HTR-8/SVneo (cell line): ENCODE measurements at places on chromosomes 7 and 10.
A peak's percentile ranks its signal among the peaks of the same experiment; 100 is the strongest.

- DNase-seq = no peak
Measured at GRCh38 chr10:6148251-6148701, 54.5 kb upstream of the PFKFB3 start.

GRCh38 chr7:1459512-1459892 is 232 bp upstream of the MICALL2 start:
- DNase-seq = peak; percentile 100

GRCh38 chr10:91910467-91910866 is 1.2 kb upstream of the FGFBP3 start:
- no peak for DNase-seq

DNA sequence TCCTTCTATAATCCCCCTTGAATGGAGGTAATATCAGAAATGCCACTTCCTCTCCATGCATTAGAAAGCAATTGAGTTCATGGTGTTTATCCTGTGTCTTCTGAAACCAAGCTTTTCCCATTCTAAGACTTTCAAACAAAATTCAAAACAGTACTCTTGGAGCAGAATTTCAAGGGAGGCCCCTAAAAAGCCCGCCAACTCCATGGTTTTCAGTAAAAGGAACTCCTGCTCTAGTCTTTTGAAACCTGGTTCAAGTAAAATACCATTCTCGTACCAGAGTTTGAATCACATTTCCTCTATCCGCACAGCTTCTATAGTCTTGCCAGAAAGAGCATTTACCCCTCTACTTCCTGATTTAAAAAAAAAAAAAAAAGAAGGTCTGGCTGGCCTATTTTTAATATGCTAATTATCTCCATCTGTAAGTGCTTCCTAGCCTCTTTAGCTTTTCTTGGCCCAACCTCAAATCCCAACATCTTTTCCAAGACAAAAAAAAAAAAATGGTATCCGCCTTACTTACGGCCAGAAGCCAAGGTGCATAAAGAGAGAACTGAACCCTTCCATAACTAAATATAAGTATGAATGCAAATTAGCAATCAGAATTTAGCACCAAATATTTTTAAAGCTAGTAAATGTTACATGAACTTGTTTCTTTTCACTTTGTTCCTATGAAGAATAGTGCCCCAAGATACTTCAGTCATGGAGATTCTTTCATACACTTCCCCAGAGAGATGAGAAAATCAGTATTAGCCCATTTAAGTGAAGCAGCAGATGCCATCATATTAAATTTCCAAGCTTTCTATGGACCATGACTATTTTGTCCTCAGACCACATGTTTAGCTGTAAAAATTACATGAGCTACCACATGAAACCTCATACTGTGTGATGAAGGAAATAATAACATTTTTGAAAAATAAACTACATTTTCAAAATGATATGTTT is 199.9 kb upstream of the FAM3C start:
- DNase-seq = no peak

GRCh38 chr10:836782-837181 is 94.7 kb downstream of the LARP4B start:
- no peak for DNase-seq

GRCh38 chr10:59350558-59350957 is 11.8 kb downstream of the FAM13C start:
- no peak for DNase-seq

DNA sequence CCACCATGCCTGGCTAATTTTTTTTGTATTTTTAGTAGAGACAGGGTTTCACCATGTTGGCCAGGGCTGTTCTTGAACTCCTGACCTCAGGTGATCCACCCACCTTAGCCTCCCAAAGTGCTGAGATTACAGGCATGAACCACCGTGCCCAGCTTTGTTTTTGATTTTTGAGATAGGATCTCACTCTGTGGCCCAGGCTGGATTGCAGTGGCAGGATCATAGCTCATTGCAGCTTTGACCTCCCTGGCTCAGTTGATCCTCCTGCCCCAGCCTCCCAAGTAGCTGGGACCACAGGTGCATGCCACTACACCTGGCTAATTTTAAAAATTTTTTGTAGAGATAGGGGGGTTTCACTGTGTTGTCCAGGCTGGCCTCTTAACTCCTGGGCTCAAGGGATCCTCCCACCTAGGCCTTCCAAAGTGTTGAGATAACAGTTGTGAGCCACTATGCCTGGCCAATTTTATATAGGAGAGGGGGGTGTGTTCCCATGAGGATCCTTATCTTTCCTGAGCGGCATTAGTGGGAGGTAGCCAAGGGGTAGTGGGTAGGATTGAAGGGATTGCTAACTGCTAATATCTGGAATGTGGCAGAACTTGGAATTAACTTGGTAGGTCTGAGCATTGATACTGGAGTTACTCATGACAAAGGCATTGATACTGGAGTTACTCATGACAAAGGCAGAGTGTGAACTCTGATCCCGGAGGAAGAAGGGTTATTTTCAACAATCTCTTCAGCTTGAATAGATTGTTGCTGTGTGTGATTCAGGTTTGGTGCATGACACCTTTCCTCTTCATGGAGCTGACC is 1.0 kb upstream of the NOLC1 start:
- DNase-seq = peak; percentile 23

- DNase-seq = no peak
Measured at GRCh38 chr7:132243463-132243862, 332.8 kb downstream of the PLXNA4 start.
